Astrocyte of the hippocampus (primary cell): ENCODE measurements at places on chromosomes 11 and 22.

DNA sequence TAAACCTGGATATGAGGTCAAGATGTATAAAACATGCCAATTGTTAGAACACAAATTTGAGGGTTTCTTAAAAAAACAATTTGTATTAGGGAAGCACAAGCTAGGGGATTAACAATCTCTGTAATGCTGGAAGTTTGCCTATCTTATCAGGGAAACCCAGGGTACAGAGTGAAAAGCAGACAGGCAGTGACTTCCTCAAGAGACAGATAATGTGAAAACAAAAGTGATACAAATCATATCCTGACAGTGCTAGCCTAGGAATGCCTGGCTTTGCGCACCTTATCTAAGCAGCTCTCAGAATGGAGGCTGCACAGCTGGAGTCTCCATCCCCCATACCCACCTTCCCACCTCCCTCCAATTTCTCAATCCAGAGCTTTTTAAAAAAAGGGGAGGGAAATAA lies 22.5 kb upstream of the RBX1 start:
- DNase-seq = no peak

DNA sequence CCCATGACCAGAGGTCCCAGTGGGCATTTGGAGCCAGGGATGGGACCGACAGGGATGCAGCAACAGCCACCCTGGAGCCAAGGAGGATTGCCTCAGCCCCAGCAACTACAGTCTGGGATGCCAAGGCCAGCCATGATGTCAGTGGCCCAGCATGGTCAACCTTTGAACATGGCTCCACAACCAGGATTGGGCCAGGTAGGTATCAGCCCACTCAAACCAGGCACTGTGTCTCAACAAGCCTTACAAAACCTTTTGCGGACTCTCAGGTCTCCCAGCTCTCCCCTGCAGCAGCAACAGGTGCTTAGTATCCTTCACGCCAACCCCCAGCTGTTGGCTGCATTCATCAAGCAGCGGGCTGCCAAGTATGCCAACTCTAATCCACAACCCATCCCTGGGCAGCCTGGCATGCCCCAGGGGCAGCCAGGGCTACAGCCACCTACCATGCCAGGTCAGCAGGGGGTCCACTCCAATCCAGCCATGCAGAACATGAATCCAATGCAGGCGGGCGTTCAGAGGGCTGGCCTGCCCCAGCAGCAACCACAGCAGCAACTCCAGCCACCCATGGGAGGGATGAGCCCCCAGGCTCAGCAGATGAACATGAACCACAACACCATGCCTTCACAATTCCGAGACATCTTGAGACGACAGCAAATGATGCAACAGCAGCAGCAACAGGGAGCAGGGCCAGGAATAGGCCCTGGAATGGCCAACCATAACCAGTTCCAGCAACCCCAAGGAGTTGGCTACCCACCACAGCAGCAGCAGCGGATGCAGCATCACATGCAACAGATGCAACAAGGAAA lies 27.3 kb upstream of the L3MBTL2 start:
- DNase-seq = no peak

DNA sequence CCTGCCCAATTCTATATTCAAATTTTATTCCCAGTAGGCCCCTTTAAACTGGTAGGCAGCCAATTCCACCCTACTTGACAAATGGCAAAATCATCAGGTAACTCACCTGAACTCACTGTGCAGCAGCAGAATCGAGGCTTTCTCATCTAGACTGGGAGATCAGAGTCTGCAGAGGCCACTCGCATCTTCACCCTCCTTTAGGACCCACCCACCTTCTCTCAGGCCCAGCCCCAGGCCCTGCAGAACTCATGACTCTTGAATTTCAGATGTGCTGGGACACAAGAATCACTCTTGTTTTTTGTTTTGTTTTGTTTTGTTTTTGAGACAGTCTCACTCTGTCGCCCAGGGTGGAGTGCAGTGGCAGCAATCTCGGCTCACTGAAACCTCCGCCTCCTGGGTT lies 38.8 kb downstream of the MICAL3 start:
- no peak for DNase-seq

GRCh38 chr22:44604991-44605390 lies 97.0 kb upstream of the PRR5 start:
- no peak for DNase-seq

- peak; percentile 82 for DNase-seq
Observed at GRCh38 chr22:27670701-27671412, 130.7 kb downstream of the MN1 start.

GRCh38 chr11:14746857-14747395 lies 103.3 kb downstream of the PDE3B start:
- DNase-seq = no peak

- peak; percentile 9 for DNase-seq
Observed at GRCh38 chr11:28228196-28228895, 120.2 kb downstream of the METTL15 start.

- no peak for DNase-seq
Observed at GRCh38 chr11:37323843-37324242, 725.8 kb upstream of the RAG2 start.

DNA sequence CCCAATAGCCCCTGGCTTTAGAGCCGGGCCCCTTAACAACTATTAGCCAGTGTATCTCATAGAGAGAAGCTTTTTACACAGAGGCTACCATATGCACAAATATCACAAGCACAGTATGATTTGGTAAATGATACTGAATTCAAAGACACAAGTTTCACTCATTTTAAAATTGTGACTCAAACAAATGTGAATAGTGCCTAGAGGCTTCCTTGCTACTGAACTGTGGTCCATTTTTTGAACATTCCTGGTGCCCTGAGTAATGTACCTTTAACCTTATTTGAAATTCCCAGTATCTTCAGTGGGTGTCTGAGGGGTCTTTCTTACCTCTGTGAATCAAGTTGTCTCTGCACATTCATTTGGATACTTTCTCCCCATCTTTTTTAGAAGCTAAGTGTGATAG lies 156.2 kb downstream of the MAML2 start:
- no peak for DNase-seq

DNA sequence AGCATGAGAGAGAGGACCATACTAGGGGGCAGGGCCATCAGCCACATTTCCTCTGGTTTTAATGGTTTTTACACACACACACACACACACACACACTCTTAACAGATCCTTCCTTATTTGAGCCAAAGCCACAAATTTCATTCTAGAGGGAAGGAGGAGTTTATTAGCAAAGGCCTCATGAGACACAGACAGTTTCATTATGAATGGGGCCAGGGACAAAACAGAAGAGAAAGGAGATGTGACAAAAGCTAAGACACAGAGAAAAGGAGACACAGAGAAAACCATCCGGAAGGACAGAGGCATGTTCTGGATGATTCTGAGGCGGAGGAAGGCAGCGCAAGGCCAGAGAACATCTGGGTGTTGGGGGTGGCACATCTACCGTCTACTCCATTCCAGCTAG lies 32.2 kb upstream of the ARFGAP3 start:
- DNase-seq = no peak
